Activated naive CD4-positive, alpha-beta T cell treated with anti-CD3 and anti-CD28 coated beads, Interleukin-2, amount 50 U/mL, for 72 hours (primary cell): ENCODE measurements at places on chromosomes 6 and 20.

DNA sequence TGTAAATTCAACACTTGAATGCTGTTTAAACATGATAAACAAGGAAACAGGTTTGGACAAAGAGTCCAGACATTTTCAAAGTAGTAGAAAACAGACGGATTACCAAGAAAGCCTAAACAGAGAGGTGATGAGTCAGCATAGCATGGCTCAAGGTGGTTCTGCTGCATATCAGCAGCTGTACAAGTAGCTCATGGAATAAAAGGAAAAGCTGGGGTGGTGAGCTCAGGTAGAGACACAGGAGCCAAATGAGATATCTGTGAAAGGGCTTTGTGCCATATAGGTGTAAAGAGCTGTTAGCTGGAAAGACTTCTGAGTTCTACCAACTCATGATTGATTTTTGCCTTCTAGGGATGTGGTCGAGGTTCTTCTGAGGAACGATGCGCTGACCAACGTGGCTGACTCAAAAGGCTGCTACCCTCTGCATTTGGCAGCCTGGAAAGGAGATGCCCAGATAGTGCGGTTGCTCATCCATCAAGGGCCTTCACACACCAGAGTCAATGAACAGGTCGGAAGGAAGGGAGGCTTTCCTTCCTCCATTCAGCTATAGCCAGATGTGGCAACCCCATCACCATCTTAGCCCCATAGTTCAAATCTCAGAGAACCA lies 80.7 kb downstream of the ANKS1A start:
- no peak for DNase-seq

GRCh38 chr20:52001999-52002666 lies 189.4 kb downstream of the ZFP64 start:
- no peak for DNase-seq

DNA sequence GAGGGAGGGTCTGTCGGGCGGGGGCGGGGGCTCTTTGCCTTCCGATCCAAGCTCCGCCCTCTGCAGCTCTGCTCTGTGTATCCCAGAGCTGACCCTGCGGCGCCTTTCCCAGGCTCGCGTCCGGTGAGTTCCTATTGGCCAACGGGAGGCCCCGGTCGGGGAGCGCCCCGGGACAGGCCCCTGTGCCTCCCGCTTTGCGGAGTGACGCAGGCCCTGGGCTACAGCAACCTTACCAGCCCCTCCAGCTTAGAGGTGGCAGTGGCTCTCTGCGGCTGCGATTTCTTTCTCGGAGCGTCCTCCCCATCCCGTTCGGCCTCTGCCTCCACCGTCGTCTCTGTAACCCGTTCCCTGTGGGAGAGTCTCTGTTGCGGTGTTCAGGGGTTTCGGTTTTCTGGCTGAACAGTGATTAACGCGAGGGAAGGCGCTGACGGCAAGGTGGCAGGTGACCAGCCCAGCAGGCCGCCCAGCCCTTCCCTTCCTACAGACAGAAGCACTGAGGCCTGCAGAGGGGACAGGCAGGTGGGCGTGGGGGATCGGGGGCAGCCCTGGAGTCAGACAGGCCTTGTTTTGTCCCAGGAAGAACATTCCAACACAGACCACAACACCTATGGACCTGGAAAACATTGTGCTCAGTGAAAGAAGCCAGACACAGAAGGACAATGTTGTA lies 18.1 kb upstream of the CEBPB start:
- no peak for DNase-seq

- no peak for DNase-seq
These were observed 4.9 kb upstream of the ASCC3 start for GRCh38 chr6:100886076-100886475.

DNA sequence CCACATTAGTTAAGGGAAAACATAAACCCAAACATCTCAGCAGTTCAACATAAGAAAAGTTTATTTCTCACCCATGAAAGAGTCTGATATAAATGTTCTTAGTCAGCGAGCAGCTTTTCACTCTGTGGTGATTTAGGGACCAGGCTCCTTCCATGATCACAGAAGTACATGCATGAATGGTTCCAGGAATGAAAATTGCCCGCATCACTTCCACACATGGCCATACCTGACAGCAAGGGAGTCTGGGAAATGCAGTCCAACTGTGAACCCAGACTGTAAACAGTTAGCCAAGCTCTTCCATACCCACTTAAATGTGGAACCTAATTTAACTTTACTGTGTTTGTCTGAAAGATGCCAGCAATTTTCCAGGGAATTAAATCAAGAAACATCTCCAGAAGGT lies 353.9 kb downstream of the HACE1 start:
- DNase-seq, result no peak

- DNase-seq, result no peak
These were observed 87.1 kb downstream of the ERMARD start for GRCh38 chr6:169838346-169839028.

- DNase-seq, result no peak
These were observed 167.8 kb upstream of the UST start for GRCh38 chr6:148578837-148579565.

GRCh38 chr6:53794137-53794719 lies 577 bp upstream of the LRRC1 start:
- DNase-seq, result peak; percentile 58

DNA sequence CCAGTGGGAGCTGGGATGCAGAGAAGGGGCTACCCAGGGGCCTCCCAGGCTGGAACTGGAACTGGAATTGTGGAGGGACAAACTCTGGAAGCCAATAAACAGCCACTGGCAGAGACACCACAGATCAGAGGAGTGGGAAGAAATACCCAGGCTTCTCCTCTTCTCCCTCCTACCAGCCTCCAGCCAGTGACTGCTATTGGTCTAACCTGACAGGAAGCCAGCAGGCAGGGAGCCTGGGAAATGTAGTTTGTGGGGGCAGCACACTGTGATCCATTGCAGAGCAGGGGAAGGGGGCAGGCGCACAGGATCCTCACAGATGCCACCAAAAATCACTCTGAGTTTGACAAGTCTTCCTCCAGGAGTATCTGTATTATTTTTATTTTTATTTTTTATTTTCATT lies 12.1 kb upstream of the MLN start:
- no peak for DNase-seq

GRCh38 chr6:126432564-126432963 lies 92.6 kb downstream of the CENPW start:
- no peak for DNase-seq

DNA sequence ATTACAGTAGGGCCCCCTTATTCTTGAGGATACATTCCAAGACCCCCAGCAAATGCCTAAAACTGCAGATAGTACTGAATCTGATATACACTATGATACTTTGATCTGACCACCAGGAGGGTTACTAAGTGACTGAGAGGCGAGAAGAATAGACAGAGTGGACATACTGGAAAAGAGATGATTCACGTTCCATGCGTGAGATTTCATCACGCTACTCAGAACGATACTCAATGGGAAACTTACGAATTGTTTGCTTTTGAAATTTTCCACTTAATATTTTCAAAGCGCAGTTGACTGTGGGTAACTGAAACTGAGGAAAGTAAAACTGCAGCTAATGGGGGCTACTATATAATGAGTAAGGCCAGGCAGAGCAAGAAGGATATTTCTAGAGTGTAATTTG lies 60.8 kb downstream of the STX11 start:
- no peak for DNase-seq

DNA sequence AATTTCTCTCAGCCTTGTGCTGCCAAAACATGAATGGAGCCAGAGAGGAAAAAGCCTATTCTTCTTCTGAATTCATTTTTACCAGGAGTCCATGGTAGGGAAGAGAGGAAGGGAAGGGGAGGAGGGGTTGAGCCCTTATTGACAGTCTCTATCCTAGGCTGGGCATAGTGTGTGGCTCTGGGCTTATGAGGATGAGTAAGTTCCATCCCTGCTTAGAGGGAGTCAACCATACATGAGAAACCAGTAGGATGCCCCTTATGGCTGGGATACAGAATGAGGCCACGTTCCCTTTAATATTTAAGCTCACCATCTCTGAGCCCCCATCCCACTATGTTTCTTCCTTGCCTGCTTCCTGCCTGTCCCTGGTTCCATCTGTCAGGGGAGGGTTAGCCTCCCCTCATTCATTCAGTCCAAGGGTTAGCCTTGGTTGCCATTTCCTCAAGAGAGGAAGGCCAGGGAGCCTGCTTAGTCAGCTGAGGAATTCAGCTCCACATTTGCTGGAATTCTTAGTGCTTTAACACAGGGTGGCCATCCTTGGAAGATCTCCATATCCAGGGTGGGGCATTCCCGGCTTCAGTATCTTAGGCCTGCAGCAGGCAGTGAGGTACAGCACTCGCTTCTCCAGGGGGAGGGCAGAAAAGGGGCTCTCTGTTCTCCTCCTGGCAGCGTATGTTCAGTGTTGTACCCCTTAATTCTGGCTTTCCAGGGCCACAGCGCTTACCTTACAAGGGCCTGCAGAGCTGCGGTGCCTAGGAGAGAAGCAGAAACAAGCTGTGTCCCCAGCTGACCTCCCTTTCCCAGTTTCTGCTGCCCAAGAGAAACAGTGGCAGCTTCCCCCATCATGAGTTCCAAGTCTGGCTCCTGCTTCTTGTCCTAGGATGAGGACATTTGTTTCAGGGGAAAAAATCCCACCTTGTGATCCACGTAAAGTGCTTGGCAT lies 12.5 kb downstream of the SIRT5 start:
- no peak for DNase-seq

GRCh38 chr6:111918825-111919224 lies 45.6 kb upstream of the FYN start:
- no peak for DNase-seq

GRCh38 chr6:4441981-4442434 lies 306.6 kb upstream of the ECI2 start:
- no peak for DNase-seq

DNA sequence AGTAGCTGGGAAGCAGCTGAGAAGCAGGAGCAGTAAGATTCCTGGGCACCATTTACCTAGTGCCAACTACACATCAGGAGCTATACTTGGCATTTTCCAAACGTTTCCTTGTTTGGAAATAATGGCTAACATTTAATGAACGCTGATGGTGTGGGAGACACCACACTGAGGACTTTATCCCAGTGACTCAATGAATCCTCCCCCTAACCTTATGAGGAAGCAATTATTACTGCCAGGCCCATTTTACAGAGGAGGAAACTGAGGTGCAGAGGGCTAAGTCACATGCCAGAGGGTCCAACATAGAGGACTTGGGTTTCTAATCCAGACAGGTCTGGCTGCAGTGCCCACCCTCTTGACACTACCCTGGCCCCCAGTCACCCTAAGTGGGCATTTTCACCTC lies 6.1 kb downstream of the PTGIS start:
- DNase-seq, result no peak

GRCh38 chr20:23920408-23921325 lies 41.1 kb upstream of the CST5 start:
- no peak for DNase-seq

DNA sequence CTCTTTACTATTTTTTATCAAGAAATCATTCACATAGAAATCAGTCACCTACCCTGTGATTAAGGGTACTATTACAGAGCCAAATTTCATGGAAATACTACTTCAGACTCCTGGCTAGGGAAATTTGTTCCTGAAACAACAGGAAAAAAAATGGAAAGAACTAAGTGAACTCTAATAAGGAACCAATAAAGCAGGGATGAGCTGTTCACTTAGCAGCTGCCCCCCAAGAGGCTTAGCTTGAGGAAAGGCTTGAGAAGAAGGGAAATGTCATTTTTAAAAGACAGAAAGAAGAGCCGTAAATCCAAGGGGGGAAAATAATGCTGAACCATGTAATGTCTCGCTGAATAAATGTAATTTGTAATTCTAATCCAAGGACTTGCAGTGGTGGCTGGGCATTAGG lies 88.8 kb downstream of the COL21A1 start:
- no peak for DNase-seq

DNA sequence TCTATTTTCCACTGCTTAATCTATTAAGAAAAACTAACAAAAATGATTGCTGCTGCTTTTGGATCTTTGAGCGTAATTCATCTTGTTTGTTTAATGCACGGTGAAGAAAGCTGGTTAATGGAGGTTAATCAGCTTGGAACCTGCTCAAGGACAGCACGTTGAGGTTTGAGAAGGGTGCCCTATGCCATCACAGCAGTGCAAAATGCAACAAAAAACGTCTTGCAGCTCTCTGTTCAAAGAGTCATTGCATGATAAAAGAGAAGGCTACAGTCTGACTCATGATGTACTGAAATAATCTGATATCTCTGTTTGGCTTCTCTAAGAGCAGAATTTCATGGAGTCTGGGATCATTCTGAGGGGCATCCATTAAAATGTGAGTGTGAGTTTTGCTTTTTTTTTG lies 80.6 kb upstream of the PREP start:
- DNase-seq, result no peak

- no peak for DNase-seq
These were observed 793 bp downstream of the GMPR start for GRCh38 chr6:16238963-16239797.
